ENCODE measurements at places on chromosomes 6 and 20. TPM values are rescaled to one million over a fixed set of nuclear protein-coding genes. Genes with fewer than 3 reads are reported as not detected.

DNA sequence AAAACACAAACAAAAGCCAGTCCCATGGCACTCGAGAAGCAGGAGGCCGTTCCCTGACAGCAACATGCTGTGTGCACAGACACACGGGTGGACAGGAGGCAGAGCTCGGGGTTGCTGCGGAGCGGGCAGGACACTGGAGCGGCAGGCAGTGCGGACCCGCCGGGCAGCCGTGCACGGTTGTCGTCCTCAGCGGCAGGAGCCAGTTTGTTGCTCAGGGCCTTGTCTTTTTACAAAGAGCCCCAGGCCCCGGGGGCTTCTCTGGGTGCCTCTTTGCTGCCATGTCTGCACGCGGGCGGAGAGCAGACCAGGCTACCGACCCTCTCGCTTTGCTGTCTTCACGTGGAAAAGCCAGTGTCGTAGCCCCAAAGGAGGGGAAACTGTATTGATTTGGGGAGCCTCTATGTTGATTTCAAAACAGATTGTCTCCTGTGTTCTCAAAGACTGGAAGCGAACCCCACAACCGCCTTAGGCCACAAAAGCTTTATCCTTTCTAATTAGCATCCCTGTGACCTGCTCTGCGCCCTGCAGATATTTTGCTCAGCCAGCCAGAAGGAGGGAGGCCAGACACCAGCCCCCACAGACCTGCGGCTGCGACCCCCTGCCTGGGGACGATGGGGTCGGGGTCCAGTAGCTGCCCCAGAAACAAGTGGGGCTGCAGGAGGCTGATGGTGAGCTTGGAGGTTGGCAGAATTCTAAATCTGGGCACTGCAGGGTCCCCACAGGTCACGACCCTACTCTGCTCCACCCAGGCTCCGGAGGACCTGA lies 50.2 kb downstream of the ERMARD start:
- no peak for DNase-seq

GRCh38 chr20:19370076-19371075 lies 157.9 kb downstream of the SLC24A3 start:
- no peak for DNase-seq

DNA sequence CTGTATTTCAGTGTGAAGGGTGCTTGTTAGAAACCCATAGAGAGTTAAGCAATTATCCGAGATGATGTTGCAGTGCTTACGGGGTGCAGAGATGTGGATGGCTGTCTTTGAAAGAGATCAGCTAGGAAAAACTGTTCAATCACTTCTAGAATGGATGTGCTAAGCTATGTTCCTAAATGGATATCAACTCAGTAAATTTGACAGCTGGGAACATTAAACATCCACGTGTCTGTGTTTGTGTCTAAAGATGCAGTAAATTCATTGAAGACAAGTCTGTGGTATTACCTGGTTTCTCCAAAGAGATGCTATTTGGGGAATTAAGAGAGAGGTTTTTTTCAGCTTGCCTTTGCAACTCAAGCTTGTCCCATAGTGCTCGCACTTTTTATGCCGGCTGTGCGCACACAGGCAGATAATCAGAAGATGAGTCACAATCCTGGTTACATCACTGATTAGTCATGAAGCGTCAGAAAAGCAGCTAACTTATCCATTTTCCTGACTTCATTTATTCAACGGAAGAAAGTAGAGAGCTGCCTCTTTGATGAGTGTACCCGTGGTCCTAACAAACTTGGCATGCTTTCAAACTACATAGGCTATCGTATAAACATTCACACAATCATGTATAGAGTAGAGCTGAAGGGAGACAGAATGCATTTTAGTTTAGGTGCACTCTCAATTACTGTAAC lies 691.7 kb upstream of the SLC35B3 start:
- no peak for DNase-seq

Gene CLPSL1
- total RNA-seq, result not detected

- DNase-seq, result no peak
These were observed 537.4 kb upstream of the CHD6 start for GRCh38 chr20:42155586-42155985.

DNA sequence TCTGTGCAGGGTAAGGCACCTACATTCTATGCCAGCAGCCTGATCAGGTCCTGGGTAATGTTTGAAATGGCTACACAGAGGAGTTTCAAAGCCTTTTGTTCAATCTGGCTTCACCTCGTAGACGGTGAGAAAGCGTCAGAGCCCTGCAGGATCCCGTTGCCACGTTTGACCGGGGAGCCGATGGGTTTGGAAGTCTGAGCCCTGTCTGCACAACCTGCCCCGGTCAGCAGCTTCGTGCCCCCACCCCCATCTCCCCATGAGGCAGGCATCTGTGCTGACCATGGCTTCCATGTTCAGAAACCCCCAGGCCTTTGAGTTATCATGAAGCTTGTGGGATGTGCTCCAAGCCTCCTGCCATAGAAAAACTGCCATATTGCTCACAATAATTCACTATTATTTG lies 63.9 kb downstream of the PTPN1 start:
- no peak for DNase-seq

GRCh38 chr6:152566103-152566875 lies 70.9 kb downstream of the SYNE1 start:
- DNase-seq, result no peak

- no peak for DNase-seq
These were observed 25.8 kb downstream of the SLC2A12 start for GRCh38 chr6:134026597-134026996.

DNA sequence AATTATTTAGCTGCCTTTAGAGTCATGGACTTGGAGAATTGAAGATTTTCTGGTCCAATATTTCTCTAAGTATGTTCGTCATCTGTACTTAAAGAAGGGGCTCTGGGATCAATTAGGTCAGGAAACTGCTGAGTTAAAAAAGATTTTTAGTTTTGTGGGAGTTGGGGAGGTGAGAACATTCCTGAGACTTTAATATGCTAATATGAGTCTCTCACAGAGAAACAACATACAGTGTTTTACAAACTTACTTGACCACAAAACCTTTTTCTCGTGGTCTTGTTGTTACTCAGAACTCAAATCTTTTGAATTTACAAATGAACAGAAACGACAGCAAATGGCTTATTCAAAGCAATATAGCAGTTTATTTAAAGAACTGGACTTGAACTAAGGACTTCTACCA lies 67.9 kb downstream of the LIN28B start:
- no peak for DNase-seq

DNA sequence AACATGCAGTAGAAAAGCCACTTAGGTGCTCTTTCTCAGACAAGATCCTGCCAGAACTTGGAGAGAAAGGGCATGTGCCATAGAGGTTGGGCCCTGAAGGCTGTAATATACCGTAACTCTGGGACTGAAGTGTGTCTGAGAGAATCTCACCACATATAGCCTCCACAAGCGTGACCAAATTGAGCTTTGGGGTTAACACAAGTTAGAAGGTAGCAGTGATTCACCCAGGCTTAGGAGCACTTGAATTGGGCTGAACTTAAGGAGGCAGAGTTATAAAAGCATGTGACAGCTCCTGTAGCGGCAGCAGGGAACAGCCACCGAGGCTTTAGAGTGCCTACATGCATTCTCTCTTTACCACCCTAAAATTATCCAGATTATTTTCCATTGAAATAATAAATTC lies 361.6 kb downstream of the PHF3 start:
- no peak for DNase-seq

Gene RSPO4
- total RNA-seq, result 0.74 TPM

Gene PNLDC1
- total RNA-seq, result 0.47 TPM

DNA sequence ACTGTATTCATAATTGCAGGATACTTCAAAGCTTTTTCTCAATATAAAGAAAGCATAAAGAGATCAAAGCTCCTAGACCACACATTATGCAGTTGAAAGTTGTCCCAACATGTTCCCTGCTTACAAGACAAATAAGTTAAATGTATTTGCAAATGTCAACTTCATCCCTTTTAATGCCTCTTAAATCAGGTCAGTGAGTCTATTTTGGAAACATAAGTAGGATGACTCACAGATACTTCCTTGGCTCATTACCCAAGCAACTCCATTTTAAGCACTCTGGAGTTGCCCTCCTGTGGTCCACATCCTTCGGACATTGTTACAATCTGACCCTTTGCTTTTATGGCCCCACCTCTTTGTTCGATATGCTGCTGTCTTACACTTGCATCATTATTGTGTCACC lies 162.0 kb downstream of the FAXC start:
- DNase-seq, result no peak

Gene MRPL2
- 76.3 TPM for total RNA-seq

DNA sequence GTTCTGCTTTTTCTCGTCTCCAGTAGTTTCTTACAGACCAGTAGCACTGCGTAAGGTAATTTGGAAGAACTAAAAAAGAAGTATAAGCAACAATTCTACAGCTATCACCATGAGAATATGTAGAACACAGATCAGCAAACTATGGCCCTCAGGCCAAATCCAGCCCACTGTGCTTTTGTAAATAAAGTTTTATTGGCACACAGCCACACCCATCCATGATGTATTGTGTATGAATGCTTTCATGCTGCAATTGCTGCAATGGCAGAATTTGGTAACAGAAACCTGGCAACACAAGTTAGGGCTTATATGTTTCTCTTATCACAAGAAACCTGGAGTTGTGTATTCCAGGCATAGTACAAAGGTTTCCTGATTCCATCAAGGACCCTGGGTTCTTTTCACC lies 386.8 kb upstream of the TSHZ2 start:
- DNase-seq, result no peak

Gene GSTA4
- total RNA-seq, result 10.3 TPM

Gene CSNK2A1
- total RNA-seq, result 110 TPM

DNA sequence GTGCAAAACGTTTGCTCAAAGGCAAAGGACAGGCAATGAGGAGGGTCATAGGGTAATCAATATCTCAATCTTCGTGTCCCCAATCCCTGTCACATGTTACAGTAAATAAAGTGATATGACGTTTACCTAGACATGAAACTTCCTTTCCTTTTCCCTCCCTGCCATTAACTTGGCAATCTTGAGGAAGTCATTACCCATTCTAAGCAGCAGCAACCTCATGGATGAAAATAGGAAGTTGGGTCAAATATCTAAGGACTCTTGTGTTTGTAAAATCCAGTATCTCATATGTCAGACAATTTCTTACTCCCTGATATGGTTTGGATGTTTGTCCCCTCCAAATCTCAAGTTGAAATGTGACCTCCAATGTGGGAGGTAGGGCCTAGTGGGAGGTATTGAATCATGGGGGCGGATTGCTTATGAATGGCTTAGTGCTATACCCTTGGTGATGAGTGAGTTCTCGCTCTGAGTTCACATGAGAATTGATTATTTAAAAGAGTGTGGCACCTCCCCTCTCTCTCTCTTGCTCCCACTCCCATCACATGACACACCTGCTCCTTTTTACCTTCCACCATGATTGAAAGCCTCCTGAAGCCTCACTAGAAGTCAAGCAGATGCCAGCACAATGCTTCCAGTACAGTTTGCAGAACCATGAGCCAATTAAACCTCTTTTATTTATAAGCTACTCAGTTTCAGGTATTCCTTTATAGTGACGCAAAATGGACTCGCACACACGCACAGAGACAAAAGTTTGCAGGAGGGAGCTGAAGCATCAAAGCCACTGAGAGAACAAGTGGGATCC lies 545.9 kb upstream of the JARID2 start:
- DNase-seq, result no peak

Gene RALY
- total RNA-seq, result 102 TPM

Gene SS18L1
- 7.6 TPM for total RNA-seq

Gene TRIM10
- total RNA-seq, result not detected

Gene RNF182
- 0.21 TPM for total RNA-seq

- DNase-seq, result no peak
These were observed 220.4 kb upstream of the HEY2 start for GRCh38 chr6:125529061-125529460.

DNA sequence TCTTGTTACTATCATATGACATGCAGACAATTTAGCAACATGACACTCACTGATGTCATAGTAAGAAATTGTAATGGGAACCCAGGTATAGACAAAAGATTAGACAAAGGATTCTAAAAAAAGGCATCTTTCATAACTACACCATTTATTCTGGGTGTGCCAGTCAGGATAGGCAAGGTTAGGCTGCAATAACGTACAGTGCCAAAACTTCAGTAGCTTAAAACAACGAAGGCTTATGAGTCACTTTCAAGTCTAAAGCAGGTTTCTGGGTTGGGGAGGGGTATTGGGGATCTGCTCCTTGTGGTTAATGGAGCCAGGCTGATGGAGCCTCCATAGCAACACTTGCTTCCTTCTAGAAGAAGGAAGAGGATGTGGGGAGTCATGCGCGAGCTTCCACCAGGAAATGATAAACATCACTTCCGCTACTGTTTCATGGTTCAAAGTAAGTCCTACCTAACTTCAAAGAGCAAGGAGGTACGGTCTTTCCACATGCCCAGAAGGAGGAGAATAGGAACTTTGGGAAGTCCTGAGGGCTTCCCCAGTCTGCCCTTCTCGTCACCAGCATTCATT lies 2.0 kb upstream of the GTSF1L start:
- no peak for DNase-seq

DNA sequence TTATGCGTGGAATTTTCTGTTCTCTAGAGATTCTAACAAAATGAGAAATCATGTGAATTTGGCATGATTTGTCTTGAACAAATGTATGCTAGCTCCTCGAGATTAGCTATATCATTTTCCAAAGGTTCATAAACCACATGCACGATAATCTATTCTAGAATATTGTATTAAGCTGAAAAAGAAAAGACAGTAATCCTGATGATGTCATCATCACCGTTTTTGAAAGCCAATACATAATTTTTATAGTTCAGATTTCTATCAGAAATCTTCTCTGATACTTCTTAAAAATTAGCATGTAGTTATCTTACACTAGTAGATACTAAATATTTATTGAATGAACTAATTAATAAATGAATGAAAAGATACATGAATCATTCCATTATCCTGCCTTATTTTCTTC lies 111.2 kb downstream of the HAO1 start:
- no peak for DNase-seq

GRCh38 chr20:51938559-51939258 lies 136.4 kb upstream of the SALL4 start:
- DNase-seq, result no peak
